Activated CD4-positive, alpha-beta memory T cell treated with anti-CD3 and anti-CD28 coated beads, Interleukin-2, amount 10 ng/mL, durations not matched to agents 7 days and 5 days (primary cell): ENCODE measurements at places on chromosomes 1 and 21. TPM values are rescaled to one million over a fixed set of nuclear protein-coding genes. Genes with fewer than 3 reads are reported as not detected.

Gene ACTL8
- total RNA-seq = not detected

Gene FAM163A
- total RNA-seq = not detected

Gene LCE6A
- not detected for total RNA-seq

Gene GPR25
- not detected for total RNA-seq

Gene S100A8
- not detected for total RNA-seq

Gene FCRL6
- not detected for total RNA-seq

Gene APCS
- not detected for total RNA-seq

Gene F3
- 0.15 TPM for total RNA-seq

Gene DMRTA2
- not detected for total RNA-seq

Gene RAD54L
- 43.9 TPM for total RNA-seq
